ENCODE measurements at places on chromosomes 3 and 15.

DNA sequence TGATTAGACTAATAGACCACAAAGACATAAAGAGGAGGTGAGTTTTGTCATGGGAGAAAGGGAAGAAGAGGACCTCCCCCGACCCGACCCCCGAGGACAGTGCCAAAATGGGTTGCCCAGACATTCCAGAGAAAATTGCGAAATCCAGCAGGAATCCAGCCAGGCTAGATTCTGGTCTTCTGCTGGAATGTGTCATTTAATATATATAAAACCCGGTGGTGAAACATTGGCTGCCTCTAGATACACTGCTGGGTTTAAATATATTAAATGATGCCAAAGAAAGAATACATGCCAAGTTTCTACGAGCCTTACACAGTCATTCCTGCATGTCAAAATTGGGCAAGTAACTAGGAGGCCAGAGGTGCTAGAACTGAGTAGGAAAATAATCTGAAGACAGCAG, 45.3 kb upstream of the SPESP1 start:
- no peak for DNase-seq

- no peak for DNase-seq
Observed at GRCh38 chr3:195508185-195508584, 34.9 kb downstream of the PPP1R2 start.

DNA sequence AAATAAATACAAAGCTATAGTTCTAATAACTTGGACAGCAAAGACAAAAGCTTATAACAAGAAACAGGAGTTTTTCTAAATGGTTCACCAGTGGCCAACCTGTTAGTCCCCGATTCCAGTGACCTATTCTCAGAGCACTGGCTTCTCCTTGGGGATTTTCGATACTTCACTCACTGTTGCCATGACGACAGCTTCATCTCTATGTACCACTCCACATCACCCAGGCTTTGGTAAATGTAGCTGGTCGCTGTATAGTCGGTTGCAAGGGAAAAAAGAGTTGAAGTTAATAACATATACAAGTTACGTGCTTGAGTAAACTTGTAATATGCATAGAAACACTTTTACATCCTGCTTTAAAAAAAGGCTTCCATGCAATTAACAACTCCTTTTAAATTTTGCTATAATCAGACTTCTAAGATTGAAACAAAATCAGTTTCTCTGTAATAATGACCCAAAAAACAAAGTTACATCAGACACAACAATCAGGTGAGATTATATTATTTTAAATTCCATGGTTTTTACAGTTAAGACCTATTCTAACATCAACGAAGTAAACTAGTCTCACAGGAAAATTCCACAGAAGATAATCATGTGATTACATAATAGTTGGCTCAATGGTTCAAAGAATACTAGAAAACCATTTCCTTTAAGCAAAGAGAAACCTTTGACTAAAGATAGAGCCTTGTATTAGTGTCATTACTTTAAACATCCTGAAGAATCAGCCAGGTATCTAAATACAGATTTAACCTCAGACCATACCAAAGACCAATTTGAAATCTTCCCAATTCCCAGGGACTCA, 2.9 kb downstream of the CCNL1 start:
- no peak for DNase-seq

DNA sequence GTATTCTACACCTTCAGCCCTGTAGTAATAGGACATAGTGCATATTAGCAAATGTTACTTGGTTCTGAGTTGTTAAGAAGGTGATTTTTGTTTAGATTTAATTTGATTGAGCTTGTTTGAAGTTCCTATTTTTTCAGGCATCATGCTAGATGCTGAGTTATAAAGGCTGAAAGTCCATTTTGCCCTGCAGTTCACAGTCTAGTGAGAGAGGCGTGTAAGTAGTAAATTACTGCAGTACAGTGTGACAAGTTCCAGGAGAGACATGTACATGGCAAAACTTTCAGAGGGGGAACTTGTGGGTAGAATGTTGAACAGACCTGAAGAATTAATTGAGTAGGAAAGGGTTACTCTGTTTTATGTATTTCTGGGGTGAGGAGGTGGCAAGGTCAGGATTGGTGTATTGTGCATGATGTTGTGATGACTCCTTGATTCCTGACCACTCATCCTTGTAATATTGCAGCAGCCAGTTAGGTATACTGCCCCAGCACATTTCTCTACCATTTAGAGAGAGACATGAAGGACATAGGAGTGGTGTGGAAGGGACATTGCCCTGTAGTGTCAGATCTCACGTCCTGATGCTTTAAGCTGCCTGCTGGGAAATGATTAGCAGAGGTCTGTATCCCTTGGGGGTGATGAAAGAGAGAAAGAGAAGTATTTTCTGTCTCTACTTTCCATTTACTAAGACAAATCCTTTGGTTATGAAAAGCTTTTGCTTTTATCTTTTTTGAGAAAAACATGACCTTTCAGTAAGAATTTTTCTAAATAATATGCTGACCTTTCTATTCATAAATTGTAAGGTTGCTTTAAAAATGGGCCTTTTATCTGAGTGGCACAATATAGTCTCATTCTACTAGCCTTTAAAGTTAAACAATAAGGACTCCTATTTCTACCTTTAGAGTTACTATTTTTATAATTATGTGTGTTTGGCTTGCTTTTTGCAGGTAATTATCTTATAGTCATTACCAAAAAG, 16.9 kb downstream of the SACM1L start:
- DNase-seq = no peak

DNA sequence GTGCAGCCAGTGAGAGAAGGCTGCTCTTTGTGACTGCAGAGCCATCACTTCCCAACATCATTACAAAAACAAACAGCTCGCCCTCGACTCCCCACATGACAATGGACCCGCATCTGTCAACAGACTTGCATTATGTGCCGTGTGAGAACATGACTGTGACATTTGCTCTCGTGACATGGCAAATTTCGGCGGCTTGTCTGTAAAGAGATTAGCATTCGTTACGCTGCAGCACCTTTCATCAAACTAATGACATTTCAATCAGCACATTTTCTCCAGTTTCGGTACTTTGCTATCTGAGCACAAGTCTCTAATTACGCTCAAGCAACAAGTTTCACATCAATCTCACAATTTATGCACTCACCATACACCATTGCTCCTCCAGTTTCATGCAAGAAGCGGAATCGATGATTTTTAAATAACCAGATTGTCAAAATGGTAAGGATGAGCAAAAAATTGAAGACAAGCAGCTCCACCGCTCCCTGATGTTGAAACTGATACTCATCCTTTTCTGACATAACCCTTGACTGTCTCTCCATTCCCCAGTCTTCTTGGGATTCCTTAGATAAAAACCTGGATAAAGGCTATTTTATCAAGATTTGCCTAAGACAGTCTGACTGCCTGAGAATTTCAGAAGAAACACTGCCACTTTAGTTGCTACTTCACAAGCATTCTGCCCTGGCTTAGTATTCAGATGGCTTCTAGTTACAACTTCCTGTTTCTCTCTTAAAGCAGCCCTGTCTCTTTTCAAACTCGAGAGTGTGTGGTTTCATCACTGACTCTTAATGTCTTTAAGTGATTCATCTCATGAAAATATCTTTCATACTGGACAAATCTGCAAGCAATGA, at the start of gene SLC9A9:
TSS of gene SLC9A9 (minus strand) at position 682 of the 845 bp plus-strand sequence. CDS start at position 536, 146 bp downstream.
- no peak for DNase-seq

GRCh38 chr3:136631424-136631823, 120.8 kb downstream of the STAG1 start:
- no peak for DNase-seq

GRCh38 chr15:74426404-74427281, 7.1 kb downstream of the SEMA7A start:
- no peak for DNase-seq

GRCh38 chr15:69415381-69415780, 1.2 kb downstream of the KIF23 start:
- DNase-seq = no peak

- no peak for DNase-seq
Observed at GRCh38 chr3:27219127-27219845, 149.9 kb downstream of the NEK10 start.

GRCh38 chr15:83200162-83200561, 7.5 kb downstream of the HDGFL3 start:
- no peak for DNase-seq

DNA sequence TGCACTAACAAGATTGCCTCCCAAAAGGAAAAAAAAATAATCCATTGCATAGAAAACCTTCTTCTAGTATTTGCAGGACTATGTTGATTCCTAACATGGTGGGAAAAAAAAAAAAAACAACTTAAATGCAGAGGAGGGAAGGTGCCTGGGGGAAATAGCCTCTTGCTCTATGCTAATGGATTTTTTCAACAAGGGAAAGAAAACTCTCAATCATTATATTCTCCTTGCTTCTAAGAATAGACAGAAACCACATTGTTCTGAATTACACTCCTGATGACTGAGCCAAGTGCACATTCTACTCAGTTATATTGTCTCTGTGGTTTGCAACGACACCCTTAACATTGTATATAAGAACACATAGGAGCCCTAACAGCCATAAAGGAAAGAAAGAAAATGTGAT, 760.2 kb downstream of the NAALADL2 start:
- DNase-seq = no peak

DNA sequence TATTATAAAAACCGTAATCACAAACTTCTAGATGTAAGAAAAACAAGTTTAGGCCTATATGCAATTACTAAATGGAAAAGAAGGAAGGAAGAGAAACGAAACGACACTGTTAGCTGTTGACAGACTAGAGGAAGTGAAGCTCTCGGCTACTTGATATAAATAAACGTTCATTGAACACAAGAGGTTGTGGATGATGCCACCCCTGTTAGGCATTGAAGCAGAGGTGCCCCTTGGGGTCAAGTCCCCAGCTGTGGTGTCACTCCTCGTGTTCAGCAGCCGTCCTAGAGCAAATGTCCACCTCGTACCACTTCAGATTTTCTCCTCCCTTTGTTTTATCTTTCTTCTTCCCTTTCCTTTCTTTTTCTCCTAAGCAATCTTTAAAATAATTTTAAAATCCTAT, 146.5 kb upstream of the UBE2E1 start:
- DNase-seq = no peak
